ENCODE measurements at places on chromosomes 12 and 14.

DNA sequence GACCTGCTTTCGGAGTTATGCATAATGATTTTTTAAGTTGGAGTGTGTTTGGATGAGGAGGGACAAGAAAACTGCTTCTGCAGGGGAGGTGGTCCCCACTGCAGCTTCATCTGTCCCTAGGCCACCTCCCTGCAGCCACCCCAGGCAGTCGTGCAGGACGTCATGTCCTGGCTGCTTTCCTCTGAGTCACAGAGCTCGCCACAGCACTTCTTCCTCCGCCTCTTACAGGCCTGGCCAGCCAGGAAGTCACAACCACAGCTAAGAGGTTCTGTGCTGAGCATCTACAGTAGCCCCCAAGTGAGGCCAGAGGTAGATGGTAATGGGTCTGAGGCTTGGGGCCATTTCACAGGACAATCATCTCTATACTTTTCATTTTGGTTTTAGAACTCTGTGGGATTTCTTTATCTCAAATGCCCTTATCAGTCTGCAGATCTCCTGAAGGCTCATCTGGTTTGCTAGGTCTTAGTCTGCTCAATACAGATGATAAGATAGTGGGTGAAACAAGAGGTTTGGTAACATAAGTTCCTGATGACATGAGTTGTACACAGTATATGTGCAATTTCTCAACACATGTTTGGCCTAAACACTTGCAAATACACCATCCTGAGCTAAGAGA, 106.4 kb downstream of the ARF6 start:
- DNase-seq: peak; percentile 99

DNA sequence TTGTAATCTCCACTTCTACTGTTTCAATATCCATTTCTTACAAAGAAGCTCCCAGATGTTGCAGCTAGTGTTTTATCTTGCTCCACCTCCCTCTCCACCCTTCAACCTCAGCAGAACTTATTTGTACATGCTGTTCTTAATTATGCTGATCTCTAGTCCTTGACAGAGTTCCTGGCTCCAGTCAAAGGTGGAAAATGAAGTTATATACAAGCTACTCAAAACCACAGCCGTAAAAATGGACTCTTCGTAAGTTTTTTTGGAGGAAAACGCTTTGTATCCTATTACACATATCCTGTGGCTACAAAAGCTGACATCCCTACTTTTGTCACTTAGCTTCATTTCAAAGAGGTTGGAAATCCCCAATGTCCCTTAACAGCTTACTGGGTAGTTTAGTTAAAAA, 1.3 kb downstream of the CLEC1A start:
- DNase-seq: no peak

- DNase-seq: no peak
Measured at GRCh38 chr12:64860446-64860998, 36.1 kb downstream of the TBC1D30 start.

DNA sequence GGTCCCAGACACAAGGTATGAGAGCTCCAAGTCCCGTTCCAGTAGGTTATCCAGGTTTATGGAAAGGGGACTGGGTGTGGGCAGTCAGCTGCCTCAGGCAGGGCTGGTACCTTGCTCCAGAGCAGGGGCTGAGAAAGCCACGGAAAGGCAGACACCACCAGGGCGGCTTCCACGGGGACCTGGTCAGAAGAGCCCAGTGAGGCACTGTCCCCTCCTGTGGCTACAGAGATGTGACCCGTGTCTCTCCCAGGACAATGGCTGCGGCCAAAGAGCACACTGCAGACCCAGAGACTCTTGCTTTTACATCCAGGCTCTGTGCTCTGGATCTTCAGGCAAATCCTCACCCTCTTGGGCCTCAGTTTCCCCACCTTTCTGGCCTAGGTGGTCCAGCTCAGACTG, 8.8 kb downstream of the SERPINA4 start:
- DNase-seq: no peak

DNA sequence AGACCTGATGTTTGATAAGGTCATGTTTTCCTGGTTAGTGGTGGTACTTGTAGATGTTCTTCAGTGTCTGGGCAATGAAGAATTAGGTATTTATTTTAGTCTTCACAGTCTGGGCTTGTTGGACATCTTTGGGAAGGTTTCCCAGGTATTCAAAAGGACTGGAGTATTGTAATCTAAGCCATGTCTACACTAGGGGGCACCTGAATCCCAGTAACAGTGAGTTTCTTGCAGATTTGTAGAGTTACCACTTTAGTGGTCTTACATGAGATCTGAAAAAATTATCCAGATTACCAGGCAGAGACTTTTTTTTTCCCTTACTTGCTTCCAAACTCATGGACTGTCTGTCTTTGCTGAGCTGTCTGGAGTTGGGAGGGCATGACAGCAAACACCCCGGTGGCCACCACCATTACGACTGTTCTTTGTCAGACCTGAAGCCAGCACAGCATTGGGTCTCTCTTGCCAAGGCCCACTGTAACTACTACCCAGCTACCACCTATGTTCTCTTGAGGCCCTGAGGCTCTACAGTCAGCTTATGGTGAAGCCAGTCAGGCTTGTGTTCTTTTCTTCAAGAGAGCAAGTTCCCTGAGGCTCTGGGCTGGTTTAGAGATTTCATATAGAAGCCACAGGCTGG, 820.7 kb upstream of the FBXO33 start:
- DNase-seq: no peak

- no peak for DNase-seq
Measured at GRCh38 chr14:61611880-61612630, 83.3 kb upstream of the HIF1A start.

- no peak for DNase-seq
Measured at GRCh38 chr14:66233591-66233990, 252.6 kb upstream of the CCDC196 start.
